ENCODE measurements at places on chromosomes 11 and 22.

- DNase-seq: no peak
Measured at GRCh38 chr11:121651257-121651605, 198.5 kb upstream of the SORL1-AS1 start.

DNA sequence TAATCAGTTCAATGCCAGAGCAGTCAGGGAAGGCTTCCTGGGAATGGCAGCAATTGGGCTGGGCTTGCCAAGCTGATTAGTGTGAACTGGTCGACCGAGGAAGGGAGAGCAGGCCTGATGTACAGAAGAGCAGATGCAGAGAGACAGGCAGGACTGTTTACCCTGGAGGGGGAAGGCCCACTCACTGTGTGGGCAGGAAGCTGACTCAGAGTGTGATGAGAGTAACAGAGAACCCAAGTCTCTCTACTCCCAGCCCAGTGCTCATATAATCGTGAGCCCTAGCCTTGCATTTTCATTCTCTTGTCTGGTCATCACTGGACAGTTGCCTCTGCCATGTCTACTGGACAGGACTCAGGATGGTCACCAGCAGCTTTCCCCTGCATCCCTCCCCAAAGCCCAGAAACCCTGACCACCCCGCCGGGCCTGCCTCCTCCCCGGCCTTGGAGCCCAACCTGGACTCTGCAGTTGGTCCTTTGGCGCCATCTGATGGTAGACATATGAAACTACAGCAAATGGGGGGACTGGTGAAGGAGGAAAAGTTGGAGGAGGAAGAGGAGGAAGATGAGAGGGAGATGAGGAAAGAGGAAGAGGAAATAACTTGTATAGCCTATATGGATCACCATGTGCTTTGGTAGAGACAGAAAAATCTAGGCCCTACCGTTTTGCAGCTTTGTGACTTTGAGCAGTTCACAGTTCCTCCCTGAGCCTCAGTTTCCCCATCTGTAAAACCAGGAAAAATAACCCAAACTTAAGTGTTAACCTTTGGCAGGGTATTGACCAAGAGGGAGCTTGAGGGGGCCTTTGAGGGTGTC, 43.4 kb upstream of the PRDM11 start:
- no peak for DNase-seq

DNA sequence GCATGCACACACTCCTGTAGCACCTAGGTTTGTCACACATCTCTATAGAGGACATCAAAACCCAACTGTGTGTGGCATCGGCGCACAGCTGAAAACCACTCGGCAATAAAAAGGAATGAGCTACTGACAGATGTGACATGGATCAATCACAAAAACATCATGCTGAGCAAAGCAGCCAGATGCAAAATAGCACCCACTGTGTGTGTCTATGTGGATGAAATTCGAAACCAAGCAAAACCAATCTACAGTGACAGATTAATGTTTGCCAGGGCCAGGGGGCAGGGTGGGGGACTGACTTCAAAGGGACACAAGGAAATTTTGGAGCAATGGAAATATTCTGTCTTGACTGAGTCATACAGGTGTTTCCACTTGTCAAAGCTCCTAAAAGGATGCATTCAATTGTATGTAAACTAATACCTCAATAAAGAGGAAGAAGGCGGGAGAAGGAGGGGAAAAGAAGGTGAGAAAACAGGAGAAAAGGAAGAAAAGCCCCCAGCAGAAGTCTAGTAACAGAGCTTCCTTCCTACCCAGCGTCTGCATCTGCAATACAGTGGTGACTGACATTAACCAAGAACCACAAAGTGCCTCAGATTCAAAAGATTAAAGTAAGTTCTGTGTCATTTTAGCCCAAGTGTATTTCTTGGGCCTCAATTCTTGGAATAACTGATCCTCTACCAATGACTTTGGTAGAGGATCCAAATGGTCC, 49.8 kb downstream of the PACSIN2 start:
- no peak for DNase-seq

DNA sequence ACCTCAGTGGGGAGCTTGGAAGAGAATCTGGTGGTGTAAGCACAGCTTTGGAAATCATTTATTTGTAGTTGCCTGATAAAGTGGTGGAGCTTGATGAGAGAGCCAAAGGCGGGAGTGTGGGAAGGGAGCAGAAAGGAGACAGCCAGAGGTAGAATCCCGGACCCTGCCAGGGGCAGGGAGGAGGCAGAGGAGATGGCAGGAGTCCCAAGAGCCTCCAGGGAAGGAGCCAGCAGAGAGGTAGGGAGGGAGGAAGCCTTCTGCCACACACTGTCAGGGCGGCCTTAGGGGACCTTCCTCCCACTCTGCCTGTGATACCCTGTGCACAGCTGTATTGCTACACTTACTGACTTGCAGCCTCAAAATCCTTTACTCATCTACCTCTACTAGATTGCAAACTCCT, 15.4 kb downstream of the SCUBE2 start:
- no peak for DNase-seq

DNA sequence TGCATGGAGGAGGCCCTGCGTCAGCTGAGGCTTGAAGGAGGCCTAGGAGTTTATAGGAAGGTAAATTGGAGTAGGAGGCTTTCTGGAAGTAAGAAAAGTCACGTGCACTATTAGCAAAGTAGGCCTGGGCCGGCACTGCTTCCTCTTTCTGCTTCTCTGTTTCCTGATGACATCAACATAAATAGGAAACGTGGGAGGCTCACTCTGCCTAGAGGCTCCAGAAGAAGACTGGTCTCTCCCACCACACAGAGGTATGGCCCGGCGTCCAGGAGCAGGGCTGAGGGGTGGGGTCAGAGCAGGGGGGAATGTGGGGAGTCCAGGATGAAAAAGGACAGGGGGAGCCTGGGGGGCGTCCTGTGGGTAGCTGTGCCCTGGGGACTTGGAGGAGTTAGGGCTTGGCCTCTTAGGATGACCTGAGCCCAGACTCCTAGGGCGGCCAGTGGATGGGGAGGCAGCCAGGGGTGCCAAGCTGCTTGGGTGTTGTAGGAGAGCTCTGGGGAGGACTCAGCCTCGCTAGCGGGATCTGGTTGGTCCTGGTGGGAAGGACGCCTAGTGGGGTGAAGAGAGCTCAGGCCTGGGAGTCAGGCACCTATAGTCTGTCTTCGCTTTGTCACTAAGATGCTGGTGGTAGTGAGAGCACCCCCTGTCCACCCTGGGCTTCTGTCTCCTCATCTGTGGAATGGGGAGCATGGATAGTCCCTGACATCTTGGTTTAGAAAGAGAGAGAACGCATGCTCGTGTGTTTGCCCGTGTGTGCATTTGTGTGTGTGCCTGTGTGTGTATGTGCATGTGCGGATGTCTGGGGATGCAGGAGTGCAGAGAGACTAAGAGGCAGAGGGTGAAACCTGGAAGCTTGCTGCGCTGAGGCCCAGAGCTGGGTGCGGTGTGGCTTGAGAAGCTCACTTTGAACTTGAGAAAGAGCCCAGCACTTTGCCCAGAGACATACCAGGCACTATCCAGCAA, at the start of gene CSF2RB:
CSF2RB (plus strand) TSS at position 202 of the 963 bp plus-strand sequence. CDS start 8,580 bp downstream, outside the sequence.
- no peak for DNase-seq
